ENCODE measurements at places on chromosomes 11 and 22. TPM values are rescaled to one million over a fixed set of nuclear protein-coding genes. Genes with fewer than 3 reads are reported as not detected.

Gene WBP2NL
- polyA plus RNA-seq = 1.9 TPM

Gene EWSR1
- 136 TPM for polyA plus RNA-seq

Gene FAM83F
- polyA plus RNA-seq = 5.1 TPM

Gene SLC5A12
- polyA plus RNA-seq = not detected

Gene NRXN2
- polyA plus RNA-seq = 2.8 TPM

Gene TRIM22
- polyA plus RNA-seq = 9.1 TPM

Gene OR10A5
- not detected for polyA plus RNA-seq

Gene OR6T1
- polyA plus RNA-seq = not detected

Gene KCNK4
- polyA plus RNA-seq = not detected

Gene KDM2A
- 19.2 TPM for polyA plus RNA-seq

Gene NXPE1
- polyA plus RNA-seq = not detected

Gene C11orf42
- not detected for polyA plus RNA-seq

Gene APOBEC3F
- polyA plus RNA-seq = 6.9 TPM

Gene MAP6
- 17.4 TPM for polyA plus RNA-seq

Gene DGAT2
- polyA plus RNA-seq = 4.0 TPM

Gene IL10RA
- polyA plus RNA-seq = 2.4 TPM

Gene TMEM25
- polyA plus RNA-seq = 24.9 TPM

Gene LRRC74B
- polyA plus RNA-seq = 0.05 TPM

Gene TP53AIP1
- 1.0 TPM for polyA plus RNA-seq

Gene CASP5
- not detected for polyA plus RNA-seq

Measured in pancreas (tissue), 10 donors.